ENCODE measurements at places on chromosomes 5 and 9.

DNA sequence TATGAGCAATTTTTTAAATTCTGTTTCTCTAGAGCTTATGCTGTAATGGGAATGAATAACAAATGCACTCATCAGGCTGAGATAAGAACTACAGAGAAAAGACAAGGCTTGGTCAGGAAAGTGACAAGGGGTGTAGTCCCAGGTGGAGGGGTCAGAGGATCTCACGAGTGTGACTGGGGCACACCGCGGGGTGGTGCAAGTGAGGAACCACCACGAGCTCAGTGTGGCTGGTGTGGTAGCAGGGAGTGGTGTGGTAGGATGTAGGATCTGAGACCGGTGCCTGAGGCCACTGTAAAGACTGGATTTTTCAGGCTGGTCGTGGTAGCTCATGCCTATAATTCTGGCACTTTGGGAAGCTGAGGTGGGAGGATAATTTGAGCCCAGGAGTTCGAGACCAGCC lies 9.0 kb downstream of the ANXA6 start:
- no peak for DNase-seq

- DNase-seq: no peak
These were observed 239.9 kb upstream of the PAPPA start for GRCh38 chr9:115913696-115914095.

DNA sequence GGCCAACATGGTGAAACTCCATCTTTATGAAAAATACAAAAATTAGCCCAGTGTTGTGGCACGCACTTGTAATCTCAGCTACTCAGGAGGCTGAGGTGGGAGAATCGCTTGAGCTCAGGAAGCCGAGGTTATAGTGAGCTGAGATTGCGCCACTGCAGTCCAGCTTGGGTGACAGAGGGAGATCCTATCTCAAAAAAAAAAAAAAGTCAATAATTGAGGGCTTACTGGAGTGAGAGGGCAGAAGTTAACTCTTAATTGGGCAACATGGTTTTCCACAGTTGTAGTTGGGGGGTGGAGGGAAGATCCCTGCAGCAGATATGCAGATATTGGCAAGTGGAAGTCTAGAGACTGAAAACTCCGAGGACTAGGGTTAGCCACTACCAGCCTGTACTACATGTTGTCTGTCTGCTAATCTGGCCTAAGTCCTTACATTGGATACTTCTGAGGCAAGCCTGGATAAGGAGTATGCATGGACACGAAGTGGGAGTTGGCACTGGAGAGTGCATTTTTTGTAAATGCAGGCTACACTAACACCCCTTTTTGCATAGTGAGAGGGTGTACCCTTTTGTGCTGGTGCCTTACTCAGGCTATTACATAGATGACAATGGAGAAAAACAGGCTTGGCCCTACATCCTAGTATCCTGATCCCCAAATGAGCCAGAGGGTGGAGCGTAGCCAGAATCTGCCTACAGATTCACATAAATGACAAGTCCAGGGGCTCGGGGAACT lies 89.0 kb upstream of the NIPBL start:
- no peak for DNase-seq

- DNase-seq: no peak
These were observed 112.2 kb upstream of the LHFPL2 start for GRCh38 chr5:78760770-78761169.

- DNase-seq: no peak
These were observed 463.4 kb downstream of the PDE4D start for GRCh38 chr5:59430066-59430685.

GRCh38 chr9:7366121-7366520 lies 433.5 kb downstream of the DMAC1 start:
- DNase-seq: no peak

DNA sequence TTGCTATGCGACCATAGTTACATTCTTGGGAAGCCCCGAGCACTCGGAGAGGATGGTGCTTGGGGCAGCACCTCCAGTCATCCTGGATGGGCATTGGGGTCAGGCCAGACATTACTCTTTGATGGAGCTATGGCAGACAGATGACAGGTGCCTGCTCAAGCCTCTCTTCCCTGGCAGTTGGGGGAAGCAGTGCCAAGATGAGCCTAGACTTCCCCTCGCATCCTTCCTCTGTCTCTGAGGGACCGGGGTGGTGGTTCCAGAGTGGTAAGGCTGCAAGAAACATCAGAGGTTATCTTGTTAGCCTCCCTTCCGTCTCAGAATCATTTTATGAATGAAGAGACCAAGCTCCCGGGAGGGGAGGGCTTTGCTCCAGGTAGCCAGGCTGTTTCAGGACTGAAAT lies 2.8 kb upstream of the HMCN2 start:
- no peak for DNase-seq

DNA sequence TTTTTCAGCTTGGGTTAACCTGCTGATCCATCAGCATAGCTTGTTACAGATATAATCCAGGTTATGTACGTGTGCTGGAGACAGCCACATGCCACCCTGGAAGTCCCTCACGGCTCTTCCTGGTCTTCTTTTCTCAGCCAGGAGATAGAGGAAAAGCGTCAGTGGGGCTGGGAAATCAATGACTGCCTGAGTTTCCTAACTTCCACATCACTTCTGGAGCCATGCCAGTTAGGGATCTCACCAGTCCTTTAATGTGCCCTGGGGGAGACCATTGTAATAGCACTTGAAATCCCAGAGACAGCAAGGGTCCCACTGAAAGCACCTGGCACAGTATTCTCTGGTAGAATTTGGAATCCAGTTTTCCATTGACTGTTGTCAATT lies 29.2 kb downstream of the ANXA2R start:
- no peak for DNase-seq

DNA sequence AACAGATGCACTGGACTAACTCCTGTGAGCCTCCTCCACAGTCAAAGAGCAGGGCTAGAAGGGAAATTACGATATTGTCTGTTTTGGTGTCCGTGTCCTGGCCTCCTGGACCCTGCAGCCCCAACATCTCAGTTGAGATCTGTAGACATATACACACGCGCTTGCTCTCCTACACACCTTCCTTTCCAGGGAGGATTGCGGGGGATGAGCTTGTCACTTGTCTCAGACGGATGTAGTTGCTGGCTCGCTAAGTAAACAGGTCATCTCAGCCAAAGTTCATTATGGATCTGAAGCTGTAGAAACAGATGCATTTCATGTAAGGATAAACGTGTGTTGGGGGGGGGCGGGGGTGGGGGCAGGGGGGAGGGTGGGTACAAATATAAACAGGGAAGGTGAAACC lies 549.3 kb downstream of the CCDC171 start:
- no peak for DNase-seq

DNA sequence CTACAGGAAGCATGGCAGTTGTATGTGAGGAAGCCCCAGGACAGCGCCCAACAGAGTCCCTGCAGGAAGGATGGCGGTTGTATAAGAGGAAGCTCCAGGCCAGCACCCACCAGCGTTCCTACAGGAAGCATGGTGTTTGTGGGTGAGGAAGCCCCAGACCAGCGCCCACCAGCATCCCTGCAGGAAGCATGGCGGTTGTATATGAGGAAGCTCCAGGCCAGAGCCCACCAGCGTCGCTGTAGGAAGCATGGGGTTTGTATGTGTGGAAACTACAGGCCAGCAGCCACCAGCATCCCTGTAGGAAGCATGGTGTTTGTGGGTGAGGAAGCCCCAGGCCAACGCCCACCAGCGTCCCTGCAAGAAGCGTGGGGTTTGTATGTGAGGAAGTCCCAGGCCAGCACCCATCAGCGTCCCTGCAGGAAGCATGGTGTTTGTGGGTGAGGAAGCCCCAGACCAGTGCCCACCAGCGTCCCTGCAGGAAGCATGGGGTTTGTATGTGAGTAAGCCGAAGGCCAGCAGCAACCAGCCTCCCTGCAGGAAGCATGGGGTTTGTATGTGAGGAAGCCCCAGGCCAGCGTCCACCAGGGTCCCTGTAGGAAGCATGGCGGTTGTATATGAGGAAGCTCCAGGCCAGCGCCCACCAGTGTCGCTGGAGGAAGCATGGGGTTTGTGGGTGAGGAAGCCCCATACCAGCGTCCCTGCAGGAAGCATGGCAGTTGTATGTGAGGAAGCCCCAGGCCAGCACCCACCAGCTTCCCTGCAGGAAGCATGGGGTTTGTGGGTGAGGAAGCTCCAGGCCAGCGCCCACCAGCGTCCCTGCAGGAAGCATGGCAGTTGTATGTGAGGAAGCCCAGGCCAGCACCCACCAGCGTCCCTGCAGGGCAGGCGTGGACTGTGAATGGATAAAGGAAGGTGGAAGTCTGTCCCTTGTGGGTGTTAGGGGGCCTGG lies 79.0 kb downstream of the DAP start:
- DNase-seq: no peak

GRCh38 chr5:111211341-111211740 lies 12.8 kb upstream of the CAMK4 start:
- no peak for DNase-seq

DNA sequence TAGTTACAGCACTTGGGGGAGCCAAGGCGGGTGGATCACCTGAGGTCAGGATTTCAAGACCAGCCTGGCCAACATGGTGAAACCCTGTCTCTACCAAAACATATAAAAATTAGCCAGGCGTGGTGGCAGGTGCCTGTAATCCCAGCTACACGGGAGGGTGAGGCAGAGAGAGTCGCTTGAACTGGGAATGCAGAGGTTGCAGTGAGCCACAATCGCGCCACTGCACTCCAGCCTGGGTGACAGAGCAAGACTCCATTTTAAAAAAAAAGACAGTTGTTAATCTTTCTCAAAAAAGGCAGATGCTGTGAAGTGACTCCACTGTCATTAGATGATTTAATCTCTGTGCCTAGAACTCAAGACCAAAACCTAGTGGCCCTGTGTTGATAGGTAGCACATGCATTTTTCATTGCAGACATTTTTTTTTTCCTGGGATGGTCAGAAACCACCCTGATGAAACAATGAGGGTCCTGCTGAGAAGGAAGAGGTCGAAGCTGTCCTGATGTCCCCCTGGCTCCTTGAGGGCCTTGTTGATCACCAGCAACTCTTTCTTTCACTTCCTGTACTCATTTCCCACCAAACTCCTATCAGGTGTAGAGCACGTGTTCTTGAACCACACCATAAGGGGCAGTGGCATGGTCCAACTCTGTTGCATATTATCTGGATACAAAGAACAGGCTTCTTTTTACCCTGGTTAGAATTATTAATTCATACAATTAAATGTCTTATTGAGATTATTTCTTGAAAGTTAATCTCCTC lies 382.2 kb downstream of the ICE1 start:
- no peak for DNase-seq

DNA sequence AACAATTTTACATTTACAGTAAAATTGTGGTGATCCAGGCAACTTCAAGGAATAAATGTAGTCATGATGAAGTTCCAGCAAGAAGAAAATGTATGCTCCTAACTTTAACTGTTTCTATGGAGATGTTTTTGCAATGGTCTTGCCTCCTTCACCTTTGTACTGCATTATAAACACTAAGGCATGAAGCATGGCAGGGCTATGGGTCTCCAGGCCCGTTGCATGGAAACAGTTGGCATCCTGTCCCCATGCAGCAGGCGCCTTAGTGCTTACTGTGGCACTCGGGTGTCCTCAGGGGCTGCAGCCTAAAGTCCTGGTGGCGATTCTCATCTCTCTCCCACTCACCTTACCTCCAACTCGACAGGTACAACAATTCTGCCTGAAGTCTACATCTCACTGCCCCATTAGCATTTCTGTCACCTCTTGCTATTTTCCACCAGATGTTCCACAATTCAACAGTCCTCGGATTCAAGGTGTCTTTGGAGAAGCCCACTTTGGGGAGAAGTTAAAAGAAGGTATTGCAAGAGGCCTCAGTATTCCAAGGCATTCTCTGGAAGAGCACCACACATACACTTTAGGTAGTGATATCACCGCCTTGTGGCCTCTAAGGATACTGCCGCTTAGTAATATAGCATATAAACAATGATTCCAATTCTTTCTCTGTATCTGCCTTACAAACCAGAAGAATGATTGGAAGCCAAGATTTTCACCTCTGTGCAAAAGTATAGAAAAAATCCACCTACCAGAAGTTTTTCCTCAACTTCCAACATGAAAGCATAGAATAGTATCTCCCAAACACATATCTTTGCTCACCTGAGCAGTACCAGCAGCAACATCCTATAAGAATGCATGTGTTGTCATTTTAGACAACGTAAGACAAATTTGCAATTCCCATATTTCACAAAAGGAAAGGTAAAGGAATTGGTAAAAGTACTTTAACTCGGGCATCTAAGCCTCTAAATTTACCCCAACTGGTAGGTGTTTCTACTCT lies 5.1 kb downstream of the LIFR start:
- DNase-seq: no peak

GRCh38 chr5:158594595-158595242 lies 505.0 kb downstream of the EBF1 start:
- peak; percentile 69 for DNase-seq
